ENCODE measurements at places on chromosomes 7 and 10.

DNA sequence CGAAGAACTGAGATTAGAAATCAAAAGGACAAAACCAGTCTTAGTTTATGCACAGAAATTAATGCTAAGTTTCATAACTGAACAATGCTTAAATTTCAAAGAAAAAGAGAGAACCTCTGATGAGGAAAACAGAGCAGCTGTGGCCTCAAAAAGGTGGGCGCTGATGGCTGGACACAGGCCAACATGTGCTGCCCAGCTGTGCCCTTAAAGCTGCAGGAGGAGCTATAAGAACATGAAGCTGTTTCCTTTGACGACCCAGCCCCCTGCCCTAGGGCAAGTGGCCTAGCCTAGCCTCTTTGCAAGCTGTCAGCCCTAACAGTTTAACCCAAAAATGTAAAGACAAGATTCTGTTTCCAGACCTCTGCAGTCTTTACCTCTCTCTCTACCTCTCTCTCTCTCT is 107.7 kb downstream of the GRID1 start:
- no peak for DNase-seq

DNA sequence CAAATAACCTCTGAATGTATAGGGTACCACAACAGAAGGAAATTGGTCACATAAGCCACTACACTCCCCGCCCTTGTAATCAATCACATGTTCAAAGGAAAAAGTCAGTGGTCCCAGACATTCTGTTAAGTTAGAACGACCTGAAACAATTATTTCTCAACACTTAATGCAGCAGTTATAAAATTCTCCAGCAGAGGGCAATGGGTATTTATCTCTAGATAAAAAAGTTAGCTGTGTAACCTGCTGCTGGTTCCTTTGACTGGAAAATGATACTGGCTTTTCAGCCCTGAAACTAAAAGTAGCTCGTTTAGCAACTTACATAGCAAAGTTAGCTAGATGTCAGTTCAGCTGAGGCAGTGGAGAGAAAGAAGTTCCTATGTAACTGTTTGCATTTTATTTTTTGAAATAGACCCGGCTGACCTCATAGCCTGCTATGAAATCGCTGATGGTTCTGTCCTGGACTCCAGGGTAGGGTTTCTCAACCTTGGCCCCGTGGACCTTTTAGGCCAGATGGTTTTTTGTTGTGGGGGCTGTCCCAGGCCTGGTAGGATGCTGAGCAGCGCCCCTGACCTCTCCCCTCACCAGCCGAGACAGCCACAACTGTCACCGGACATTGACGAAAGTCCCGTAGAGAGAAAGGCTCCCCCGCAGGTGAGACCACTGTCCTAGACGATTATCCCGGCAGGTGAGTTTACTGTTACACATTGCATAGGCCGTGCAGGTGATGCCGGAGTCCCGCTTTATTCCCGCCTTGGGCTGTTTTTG is 40.2 kb upstream of the PROSER2 start:
- peak; percentile 47 for DNase-seq

DNA sequence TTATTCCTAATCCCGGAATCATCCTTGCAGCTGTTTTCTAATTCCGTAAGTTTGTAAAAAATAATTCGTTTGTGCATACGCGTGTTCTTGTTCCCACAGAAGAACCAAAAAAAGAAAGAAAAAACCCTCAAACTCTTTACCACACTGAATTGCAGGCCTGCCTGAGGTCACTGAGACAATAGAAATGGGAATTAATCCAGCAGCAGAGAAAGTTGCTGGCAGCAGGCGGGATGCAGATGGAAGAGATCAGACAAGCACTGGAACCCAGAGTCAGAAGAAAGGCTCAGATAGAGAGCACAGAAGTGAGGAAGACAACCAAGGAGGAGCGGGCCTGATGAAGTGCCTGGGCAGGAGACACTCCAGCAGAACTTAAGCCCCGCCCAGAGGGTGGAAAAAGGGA is 141.5 kb upstream of the VWC2 start:
- DNase-seq, result peak; percentile 62

DNA sequence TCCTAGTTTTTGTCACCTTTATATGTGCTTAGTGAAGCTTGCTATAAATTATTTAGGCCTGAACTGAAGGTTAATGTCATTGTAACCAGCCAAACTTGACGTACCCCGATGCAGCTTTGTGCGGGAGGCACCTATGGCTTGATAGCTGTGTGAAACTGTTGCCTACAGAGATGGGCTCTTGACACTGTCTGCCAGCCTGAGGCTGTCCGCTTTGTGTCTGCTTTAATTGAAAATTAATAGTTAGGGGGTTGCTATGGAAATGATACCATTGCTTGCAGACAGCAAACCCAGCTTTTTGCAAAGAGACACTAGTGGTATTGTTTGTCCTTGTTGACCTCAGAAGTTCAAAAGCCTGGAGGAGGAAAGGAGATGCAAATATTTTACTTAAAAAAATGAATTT is 2.1 kb upstream of the FOXP2 start:
- DNase-seq, result no peak

- DNase-seq, result peak; percentile 86
These were observed at the start of gene SH3PXD2A for GRCh38 chr10:103855424-103855823. Gene SH3PXD2A, minus strand, starts transcription at chr10:103855576. Its CDS starts 310 bp downstream, at chr10:103855266.

- no peak for DNase-seq
These were observed 601.8 kb downstream of the PARD3 start for GRCh38 chr10:34213193-34213804.

DNA sequence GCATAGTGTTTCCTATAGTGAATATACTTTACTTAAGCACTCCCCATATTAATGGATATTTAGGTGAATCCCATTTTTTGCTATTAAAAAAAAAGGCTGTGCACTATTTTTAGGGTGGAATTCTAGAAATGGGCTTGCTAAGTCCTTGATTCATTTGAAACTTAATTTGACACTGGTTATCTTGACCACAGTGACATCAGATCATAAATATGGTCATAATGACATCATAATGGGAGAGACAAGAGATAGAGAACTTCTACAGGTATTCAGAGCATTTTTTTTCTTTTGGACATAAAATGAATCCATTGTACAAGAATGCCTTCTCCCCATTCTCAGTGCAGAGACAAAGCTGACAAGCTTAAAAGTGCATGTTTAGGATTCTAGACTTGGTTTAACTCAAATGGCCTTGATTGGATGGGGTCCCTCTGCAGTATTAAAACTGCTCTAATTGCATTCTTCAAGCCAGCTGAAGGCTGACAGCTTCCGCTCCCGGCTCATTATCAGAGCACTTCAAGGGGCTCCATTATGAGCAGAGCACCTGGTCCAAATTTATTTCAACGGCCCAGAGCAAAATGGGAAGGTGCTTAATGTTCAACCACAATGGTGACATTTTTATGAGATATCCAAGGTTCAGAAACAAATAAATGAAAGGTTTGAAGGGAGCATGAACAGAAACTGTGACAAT is 104.8 kb downstream of the JAZF1 start:
- no peak for DNase-seq

DNA sequence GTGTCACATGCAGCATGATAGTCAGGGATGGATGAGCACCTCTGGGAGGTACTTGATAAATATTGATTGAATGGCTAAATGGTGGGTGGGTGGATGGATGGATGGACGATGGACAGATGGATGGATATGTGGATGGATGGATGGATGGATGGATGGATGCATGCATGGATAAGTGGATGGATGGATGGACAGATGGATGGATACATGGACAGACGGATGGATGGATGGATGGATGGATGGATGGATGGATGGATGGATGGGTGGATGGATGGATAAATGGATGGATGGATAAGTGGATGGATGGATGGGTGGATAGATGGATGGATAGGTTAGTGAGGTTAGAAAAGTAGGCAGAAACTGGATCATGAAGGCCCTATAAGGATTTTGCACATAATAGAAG is 37.4 kb downstream of the PTPRE start:
- no peak for DNase-seq

DNA sequence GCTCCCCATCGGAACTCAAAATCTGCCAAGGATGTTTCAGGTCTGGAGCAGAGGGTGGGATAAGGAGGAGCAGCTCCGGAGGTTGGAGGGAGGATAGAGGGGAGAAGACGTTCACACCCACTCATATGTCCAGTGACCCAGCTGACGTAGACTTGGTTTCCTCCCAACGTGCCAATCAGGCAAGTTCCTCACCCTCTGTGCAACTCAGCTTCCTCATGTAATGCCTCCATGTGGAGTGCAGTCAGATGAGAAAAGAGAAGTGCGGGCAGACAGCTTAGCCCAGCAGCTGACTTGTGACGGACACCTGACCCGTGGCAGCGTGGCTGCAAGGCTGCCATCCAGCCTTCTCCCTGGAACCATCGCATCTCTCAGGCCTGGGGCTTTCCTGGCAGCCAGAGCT is 86.8 kb downstream of the NPTX2 start:
- no peak for DNase-seq

DNA sequence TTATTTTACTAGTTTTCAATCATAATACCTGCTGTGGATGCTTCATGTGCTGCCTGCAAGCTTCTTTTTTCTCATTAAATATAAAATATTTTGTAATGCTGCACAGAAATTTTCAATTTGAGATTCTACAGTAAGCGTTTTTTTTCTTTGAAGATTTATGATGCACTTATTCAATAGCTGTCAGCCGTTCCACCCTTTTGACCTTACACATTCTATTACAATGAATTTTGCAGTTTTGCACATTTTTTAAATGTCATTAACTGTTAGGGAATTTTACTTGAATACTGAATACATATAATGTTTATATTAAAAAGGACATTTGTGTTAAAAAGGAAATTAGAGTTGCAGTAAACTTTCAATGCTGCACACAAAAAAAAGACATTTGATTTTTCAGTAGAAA is 103.0 kb downstream of the PTEN start:
- no peak for DNase-seq

DNA sequence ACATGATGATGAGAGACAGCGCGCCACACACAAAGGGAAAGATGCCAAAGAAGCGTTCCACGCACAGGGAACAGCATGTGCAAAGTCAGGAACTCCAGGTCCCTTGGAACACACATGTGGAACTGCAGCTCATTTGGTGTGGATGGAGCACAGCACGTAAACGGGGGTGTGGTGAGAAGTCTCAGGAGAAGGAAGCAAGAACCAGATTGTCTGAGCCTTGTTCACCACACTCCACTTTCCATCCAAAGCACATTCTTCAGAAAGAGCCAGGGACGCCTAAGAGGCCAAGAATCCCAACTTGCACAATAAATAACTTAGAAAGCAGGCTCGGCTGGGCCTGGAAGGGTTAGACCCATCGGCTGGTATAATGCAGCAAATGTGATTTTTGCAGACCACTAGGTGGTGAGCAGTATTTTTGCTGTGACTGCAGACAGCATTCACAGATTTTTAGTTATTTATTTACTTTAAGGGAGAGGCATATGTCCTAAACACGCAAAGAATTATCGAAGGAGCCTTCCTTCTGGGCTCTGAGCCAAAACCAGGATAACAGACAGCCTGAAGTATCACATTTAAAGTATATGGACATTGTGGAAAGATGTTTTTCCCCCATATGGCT is 27.9 kb upstream of the ASCC1 start:
- peak; percentile 76 for DNase-seq

- no peak for DNase-seq
These were observed 5.1 kb downstream of the RAPGEF5 start for GRCh38 chr7:22351878-22352277.

DNA sequence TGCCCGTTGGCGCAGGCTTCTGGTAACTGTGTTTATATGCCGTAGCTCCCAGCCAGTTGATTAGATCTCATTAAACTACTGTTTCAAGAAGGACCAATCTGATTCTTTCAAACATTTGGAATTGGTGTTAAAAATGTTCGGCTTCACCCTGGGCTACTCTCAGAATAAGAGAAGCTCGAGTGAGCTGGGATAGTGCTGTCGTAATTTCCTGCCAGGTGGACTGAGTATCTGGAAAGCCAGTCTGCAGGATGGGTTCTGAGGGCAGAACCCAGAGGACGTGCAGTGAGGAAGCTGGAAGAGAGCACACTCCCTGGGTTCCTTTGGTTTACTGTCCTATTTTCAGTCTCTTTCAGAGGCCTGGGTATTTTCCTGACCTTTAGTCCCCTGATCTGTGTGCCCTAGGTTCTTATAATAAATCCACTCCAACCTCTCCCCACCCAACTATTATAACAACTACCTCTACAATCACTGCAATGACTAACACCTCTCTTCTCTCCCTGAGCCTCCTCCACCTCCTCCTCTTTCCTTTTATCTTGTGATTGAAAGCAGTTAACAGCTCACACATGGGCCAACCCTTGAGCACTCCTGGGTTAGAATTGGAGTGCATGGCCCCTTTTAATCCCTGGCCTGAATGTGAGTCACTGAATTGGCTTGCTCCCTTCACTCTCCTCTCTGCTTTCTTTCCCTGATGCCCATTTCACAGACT is 63.0 kb downstream of the AOAH start:
- DNase-seq, result no peak

- DNase-seq, result no peak
These were observed 115.6 kb downstream of the TFEC start for GRCh38 chr7:115914951-115915350.

GRCh38 chr10:76717141-76717540 is 920.5 kb downstream of the KCNMA1 start:
- peak; percentile 43 for DNase-seq

- no peak for DNase-seq
These were observed 72.9 kb upstream of the GPR22 start for GRCh38 chr7:107396990-107397389.

- no peak for DNase-seq
These were observed 6.7 kb upstream of the EN2 start for GRCh38 chr7:155450970-155451801.

DNA sequence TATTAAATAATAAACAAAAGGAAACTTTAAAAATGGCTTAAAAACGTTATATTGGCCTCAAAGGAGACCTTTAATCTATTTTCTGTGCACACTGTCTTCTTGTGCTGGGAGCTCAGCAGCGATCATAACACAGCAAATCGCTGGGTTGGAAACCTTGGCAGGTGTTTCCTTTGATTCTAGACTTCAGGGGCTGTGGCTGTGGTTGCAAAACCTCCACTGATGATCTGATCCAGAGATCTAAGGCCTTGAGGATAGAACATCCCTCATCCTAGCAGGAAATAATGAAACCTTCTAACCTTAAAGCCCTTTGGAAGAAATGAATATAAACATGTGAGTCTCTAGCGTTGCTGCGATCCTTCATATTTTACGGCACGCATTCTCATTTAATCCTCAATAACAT is 29.8 kb downstream of the CDHR3 start:
- no peak for DNase-seq

DNA sequence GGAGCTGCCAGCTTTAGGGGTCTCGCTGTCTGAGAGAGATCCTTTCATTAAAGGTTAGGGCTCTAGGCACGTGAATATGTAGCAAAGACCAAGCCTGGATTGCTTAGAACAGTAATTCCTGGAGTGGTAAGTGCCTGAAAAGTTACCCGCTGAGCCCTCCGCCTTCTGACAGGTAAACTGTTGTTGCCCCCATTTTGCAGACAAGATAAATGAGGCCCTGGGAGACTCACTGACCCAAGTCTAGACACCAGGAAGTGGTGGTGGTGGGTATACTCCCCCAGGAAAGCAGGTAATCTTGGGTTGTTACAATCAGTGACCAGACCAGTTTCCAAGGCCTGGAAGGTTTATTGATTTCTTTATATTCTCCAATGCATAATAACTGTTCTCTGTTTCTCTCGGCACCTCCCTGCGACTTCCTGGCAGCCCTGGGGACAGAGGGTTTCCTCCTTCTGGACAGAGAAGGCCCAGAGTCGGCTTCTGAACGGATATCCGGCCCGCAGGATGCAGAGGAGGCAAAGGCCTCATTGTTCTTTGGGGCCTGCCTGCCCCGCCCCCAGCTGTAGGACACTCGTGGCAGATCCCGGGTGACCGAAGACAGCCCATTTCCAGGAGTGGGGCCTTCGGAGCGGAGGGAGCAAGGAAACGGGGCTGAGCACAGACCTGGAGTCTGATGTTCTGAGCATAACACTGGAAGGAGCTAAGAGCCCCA is 1.3 kb upstream of the GRK5 start:
- DNase-seq, result no peak

All from muscle of back (tissue), 13 donors.